Renal pelvis (tissue), 12 donors: ENCODE measurements at places on chromosomes 16 and 17. TPM values are rescaled to one million over a fixed set of nuclear protein-coding genes. Genes with fewer than 3 reads are reported as not detected.

DNA sequence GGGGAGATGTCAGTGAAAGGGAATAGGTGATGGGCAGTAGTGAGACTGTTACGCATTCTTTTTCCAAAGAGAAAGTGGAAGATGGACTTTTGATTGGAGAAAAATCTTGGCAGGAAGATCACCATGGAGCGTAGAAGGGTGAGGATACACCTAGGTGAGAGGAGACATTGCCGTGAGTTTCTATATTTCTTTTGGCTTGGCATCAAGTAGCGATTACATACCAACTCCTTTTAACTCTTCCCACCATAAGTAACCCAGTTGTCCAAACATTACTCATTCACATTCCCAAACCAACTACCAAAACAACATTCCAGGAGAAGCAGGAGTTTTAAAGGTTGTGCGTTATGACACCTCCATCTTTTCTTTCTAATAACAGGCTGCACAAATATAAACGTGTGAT, 10.7 kb upstream of the KRT28 start:
- no peak for DNase-seq

GRCh38 chr17:4127555-4127954, 15.3 kb downstream of the ZZEF1 start:
- DNase-seq = no peak

DNA sequence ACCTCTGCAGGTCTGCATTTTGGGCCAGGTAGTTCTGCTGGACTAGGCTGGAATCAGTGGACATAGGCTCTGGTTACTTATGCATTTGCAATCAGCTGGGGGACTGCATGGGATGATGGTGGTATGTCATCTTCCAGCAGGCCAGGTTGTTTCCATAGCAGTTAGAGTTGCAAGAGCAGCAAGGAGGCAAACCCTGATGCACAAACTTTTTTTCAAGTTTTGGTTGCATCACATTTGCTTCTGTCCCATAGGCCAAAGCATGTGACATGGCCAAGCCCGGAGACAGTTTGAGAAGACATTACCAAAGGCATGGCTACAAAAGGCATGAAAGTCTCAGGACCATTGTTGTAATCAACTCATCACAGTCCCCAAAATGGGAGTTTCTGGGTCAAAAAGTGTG, 58.2 kb downstream of the PRKCB start:
- no peak for DNase-seq

The PTX4 gene
- polyA plus RNA-seq = not detected

The MRPL28 gene
- polyA plus RNA-seq = 88.1 TPM

The SLFN5 gene
- 17.0 TPM for polyA plus RNA-seq

GRCh38 chr17:49278076-49278475, 47.5 kb upstream of the PHOSPHO1 start:
- no peak for DNase-seq

- DNase-seq = no peak
Observed at GRCh38 chr16:67893743-67894399, 817 bp downstream of the PSKH1 start.

DNA sequence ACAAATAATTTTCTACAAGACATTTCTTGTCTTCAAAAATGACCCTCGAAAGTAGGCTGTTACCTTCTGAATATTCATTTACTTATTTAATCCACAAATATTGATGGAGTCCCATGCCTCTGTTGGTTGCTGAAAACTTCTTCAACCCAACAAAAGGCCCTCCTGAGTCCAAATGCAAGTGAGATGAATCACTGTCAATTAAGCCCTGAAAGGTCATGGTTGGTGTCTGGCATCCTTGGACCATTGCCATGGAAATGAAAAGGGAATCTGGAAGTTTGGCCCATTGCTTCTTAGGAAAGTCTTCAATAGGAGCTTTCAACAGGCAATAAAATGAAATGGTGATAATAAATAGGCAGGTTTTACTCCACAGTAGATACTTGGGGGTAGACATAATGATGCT, 364.7 kb upstream of the DYNLRB2 start:
- no peak for DNase-seq

GRCh38 chr17:81534157-81535006, 6.2 kb downstream of the FSCN2 start:
- DNase-seq = no peak

- no peak for DNase-seq
Observed at GRCh38 chr17:36629252-36629847, 28.0 kb downstream of the MRM1 start.

DNA sequence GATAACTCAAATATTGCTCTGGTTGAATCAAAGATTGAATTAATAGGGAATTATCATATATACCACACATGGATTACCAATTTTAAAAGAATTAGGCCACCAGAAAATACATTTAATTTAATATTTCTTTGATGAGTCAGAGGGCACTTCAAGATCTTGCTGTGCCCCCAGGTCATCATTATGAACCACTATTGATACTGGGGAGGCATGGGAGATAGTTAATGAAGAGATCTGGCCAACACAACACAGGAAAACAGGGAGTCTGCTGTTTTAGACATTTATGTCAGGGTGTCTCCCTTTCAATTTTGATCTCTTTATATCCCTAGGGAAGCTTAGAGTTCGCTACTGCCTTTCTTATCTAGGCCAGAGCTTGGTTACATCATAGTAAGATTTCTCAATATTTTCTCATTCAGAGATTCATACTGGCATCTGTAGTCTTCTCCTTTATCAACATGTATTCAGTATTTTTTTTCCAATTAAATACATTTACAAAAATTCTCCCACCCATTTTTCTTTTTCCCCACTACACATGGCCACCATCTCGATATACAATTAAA, 158.3 kb upstream of the ZFHX3 start:
- DNase-seq = no peak

DNA sequence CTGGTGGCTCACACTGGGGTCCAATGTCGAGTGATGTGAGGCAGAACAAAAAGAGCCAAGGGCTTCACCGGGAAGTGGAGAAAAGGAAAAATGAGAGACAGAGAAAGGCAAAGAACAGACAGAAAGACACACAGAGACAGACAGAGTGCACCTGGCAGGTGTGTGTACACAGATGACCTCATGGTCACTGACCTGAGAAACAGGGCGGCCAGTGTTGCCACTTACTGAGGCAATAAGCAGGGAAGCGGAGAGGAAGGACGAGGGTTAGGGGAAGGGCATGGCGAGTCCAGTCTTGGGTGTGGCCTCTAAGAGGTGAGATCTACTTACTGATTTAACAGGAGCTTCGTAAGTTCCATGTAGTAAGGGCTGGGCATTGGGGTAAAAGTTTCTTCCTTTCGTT, 7.5 kb downstream of the GINS2 start:
- DNase-seq = no peak

GRCh38 chr17:44219108-44219615, 313 bp downstream of the UBTF start:
- peak; percentile 60 for DNase-seq

- DNase-seq = no peak
Observed at GRCh38 chr16:16000685-16001084, 51.3 kb downstream of the ABCC1 start.

DNA sequence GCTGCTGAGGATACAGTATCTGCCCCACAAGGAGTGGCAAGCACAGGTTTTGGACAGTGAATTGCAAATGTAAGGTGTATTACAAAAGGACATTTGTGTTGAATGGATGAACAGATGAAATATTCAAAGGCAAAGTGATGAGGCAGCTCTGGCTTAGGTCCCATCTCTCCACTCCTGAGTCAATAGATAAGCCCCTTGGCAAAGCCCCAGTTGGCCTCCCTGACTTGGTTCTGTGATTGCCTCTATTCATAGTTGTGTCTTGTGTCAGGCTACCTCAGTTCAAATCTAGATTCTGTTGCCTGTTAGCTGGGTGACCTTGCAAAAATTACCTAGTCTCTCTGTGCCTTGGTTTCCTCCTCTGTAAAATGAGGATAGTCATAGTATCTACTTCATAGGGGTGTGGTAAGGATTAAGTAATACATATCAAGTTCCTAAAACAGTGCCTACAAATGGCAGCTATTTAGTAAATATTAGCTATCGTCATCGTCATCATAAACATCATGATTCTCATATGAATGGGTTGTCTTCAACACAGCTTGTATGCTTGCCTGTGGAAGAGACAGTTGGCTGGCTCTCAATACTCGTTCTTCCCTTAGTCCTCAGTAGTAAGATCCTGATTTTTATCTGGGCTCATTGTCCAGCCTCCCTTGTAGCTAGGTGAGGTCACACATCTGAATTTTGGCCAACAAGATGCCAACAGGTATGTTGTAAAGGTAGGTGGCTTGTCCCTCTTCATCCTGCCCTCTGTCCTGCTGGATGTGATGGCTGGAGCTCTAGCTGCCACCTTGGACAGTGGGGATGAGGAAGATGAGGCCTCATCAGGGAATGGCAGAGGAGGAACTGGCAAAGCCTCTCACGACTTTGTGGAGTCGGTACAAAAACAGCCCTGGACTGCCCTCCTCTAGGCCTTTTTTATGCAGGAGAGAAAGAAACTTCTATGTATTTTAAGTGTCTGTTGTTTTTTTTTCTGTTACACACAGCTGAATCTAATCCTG, 2.1 kb upstream of the MFAP4 start:
- DNase-seq = no peak

DNA sequence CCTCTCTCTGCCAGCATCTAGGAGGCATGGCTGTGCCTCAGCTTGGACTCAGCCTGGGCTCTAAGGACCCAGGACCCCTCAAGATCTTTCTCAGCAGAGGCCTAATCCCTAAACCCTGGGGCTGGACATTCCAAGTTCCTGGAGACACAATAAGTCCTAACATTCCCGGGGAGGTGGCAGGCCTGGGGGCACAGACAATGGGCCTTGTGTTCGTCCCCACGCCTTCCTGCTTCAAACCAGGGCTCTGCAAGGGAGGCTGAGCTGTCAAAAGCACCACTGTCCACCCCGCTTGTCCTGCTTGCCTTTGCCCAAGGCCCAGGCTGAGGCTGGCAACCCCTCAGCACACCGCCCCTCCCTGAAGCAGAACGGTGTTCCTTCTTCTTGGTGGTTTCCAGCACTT, 13.7 kb downstream of the SDK2 start:
- no peak for DNase-seq

DNA sequence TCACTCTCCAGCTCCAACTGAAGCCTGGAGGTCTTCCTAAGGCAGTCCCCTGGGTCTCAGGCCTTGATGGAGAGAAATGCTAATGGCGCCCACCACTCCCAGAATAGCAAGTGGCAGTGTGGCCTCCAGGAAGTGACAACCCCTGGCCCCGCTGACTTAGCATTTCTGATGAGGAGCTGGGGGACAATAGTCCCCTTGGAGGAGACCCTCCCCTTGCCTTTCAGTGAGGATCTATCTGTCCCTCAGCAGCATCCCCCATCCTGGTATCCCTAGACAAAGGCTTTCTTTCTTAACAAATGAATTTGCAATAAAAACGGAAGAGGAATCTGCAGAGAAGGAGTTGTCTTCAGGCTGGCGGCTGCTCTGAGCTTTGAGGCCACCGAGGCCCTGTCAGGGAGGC, 68.8 kb downstream of the LITAF start:
- no peak for DNase-seq

DNA sequence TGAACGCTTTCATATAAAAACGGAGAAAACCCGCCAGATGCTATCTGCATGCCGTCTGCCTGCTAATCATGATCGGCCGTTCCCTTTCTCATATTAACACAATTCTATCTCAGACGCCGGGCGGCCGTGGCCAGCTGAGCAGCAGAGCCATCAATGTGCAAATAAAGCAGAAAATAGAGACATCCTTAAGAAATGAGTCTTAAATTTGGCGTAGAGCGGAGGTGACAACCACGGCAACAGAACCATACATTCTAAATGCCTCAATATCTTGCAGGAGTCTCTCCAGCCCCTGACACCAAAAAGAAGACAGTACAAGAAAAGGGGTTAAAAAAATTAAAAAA, 2.7 kb upstream of the IRX5 start:
- no peak for DNase-seq

The WNK4 gene
- 13.8 TPM for polyA plus RNA-seq

The PRAC1 gene
- polyA plus RNA-seq = not detected

The HASPIN gene
- polyA plus RNA-seq = 3.8 TPM

DNA sequence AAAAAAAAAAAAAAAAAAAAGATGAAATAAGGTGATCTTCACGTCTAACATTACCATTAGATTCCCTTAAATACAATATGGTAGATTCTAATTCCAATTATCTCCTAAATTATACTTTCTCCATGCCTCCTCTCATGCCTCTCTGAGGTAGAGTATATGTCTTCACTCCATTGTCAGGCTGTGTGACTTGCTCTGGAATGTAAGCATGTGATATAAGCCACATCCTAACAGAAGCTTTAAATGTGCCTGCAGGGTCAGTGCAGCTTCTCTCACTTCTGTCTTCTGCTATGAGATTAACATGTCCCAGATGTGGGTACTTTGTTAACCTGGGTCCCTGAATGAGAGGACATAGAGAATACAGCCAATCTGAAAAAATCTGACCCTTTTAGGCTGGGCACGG, 32.6 kb downstream of the MED13 start:
- no peak for DNase-seq

The CCL4 gene
- 0.88 TPM for polyA plus RNA-seq

The DNASE1L2 gene
- 1.6 TPM for polyA plus RNA-seq

DNA sequence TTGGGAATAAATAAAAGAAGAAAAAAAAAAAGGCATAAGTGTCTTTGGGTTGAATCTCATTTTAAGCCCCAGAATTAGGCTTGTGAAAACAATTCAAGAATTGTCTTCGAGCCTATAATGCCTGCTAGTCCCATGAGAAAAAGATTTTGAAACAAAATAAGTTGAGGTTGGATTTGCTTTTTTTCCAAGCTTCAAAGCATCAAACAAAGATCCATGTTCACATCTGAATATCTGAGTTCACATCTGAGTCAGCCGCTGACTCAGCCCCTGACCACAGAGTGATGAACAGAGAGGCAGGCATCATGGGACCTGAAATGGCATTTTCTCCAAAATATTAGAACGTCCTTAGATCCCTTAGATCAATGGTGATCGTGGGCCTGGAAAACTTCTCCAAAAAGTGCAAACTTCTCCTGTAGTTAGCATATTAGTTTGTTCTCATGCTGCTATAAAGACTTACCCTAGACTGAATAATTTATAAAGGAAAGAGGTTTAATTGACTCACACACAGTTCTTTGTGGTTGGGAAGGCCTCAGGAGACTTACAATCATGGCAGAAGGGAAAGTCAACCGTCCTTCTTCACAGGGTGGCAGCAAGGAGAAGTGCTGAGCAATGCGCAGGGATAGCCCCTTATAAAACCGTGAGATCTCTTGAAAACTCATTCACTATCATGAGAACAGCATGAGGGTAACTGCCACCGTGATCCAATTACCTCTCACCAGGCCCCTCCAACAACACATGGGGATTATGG, 294.6 kb upstream of the HSBP1 start:
- DNase-seq = no peak

- DNase-seq = no peak
Observed at GRCh38 chr16:4318451-4318910, 2.6 kb downstream of the GLIS2 start.

GRCh38 chr17:60941028-60941427, 263.4 kb downstream of the BCAS3 start:
- peak; percentile 12 for DNase-seq

The OR4D1 gene
- polyA plus RNA-seq = 0.04 TPM

- no peak for DNase-seq
Observed at GRCh38 chr17:41522301-41523224, 3.9 kb upstream of the KRT15 start.

DNA sequence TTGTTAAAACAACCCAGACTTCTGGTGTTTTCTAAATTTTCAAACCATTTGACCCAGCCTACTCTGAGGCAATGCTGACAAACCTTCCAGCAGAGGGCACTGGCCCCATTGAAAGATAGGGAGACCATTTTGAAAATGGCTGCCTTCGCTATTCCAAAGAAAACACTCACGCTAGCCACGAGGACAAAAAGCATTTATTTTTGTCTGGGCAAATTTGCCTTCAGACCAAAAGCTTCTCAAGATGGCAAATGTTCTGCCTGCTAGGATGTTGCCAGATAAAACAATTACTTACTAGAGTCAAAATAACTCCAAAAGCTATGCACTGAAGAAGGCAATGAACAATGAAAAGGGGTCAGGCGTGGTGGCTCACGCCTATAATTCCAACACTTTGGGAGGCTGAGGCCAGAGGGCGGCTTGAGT, 296.7 kb upstream of the IRX5 start:
- no peak for DNase-seq

The EVPLL gene
- 0.67 TPM for polyA plus RNA-seq
